ENCODE measurements at places on chromosomes 7 and 10. TPM values are rescaled to one million over a fixed set of nuclear protein-coding genes. Genes with fewer than 3 reads are reported as not detected.

Gene CDK14
- 29.3 TPM for total RNA-seq

Gene ERVW-1
- total RNA-seq, result not detected

Gene DKK1
- total RNA-seq, result not detected

Gene LRRC18
- not detected for total RNA-seq

Gene CAV1
- 490 TPM for total RNA-seq

DNA sequence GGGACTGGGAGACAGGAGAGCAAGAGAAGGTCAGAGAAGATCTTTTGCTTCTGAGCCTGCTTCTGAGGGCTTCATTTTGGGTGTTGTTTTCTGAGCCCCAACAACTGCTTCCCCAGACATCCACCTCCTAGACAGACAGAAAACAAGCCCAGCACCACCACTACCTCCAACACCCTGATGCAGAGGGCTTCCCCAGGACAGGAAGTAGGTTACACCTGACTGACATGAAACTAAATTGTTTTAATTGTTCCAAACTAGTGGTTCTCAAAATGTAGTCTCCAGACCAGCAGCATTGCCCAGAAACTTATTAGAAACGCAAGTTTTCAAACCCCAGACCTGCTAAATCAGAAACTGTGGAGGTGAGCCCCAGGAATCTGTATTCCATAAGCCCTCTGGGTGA is 163.6 kb upstream of the KMT2E start:
- no peaks in the 10 kb centered on the region for H3K27me3 ChIP-seq
- no peak overlapping the region for H3K4me3 ChIP-seq
- H3K36me3 ChIP-seq, result no peaks in the 10 kb centered on the region
- H3K4me1 ChIP-seq, result no peaks in the 10 kb centered on the region
- no peak overlapping the region for H3K27ac ChIP-seq

- H3K4me3 ChIP-seq, result no peak overlapping the region
- no peaks in the 10 kb centered on the region for H3K4me1 ChIP-seq
- no peak for DNase-seq
- no peaks in the 10 kb centered on the region for H3K36me3 ChIP-seq
- H3K27me3 ChIP-seq, result no peaks in the 10 kb centered on the region
These were observed 121.4 kb downstream of the POU6F2 start for GRCh38 chr7:39099146-39099545.

- no peaks in the 10 kb centered on the region for H3K27me3 ChIP-seq
- H3K4me1 ChIP-seq, result peaks cover 3% of the 10 kb centered on the region
- H3K4me3 ChIP-seq, result no peak overlapping the region
- H3K27ac ChIP-seq, result peak overlapping the region; percentile 61
These were observed 294.6 kb downstream of the PTEN start for GRCh38 chr10:88157981-88158465.

- no peak overlapping the region for H3K27ac ChIP-seq
- H3K4me3 ChIP-seq, result no peak overlapping the region
- H3K36me3 ChIP-seq, result no peaks in the 10 kb centered on the region
- H3K4me1 ChIP-seq, result peaks cover 10% of the 10 kb centered on the region
- H3K27me3 ChIP-seq, result peaks cover 66% of the 10 kb centered on the region
These were observed 4.7 kb upstream of the IGF2BP3 start for GRCh38 chr7:23474829-23475575.

- peaks cover 93% of the 10 kb centered on the region for H3K4me1 ChIP-seq
- no peaks in the 10 kb centered on the region for H3K27me3 ChIP-seq
- H3K4me3 ChIP-seq, result no peak overlapping the region
- no peaks in the 10 kb centered on the region for H3K36me3 ChIP-seq
- peak overlapping the region; percentile 78 for H3K27ac ChIP-seq
These were observed 36.5 kb downstream of the ZMIZ1 start for GRCh38 chr10:79105150-79105739.

GRCh38 chr7:138656952-138657351 is 44.2 kb downstream of the SVOPL start:
- H3K27ac ChIP-seq, result no peak overlapping the region
- no peaks in the 10 kb centered on the region for H3K27me3 ChIP-seq
- H3K4me1 ChIP-seq, result no peaks in the 10 kb centered on the region
- H3K36me3 ChIP-seq, result no peaks in the 10 kb centered on the region

DNA sequence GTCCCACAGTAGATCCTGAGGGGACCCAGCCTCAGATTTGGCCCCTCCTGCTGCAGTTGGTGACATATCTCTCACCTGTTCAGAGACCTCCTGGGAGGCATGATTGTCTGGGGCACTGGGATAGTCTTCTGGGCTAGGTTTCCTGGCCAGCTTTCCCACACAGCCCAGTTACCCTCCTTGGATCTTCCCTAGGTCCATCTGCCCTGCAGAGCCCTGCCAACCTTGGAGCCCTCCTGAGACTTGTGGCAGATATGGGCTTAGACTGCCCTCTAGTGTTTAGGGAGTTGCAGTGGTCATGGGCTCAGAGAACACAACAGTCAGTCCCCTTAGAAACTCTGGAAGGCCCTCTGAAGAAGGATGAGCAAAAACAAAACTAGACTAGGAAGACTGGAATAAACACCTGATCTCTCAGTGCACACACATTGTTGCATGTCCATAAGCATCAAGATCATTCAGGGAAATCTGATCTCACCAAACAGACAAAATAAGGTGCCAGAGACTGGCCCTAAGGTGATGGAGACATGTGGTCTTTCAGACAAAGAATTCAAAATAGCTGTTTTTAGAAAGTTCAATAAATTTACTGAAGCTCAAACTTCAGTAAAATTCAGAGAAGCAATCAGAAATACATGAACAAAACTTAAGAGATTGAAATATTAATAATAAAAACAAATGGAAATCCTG is 324.6 kb downstream of the ATRNL1 start:
- no peak overlapping the region for H3K4me3 ChIP-seq
- DNase-seq, result no peak
- H3K36me3 ChIP-seq, result no peaks in the 10 kb centered on the region
- H3K27ac ChIP-seq, result no peak overlapping the region
- H3K4me1 ChIP-seq, result no peaks in the 10 kb centered on the region

GRCh38 chr10:48406204-48406603 is 99.7 kb downstream of the MAPK8 start:
- H3K27ac ChIP-seq, result peak overlapping the region; percentile 74
- peaks cover 16% of the 10 kb centered on the region for H3K4me1 ChIP-seq
- H3K27me3 ChIP-seq, result no peaks in the 10 kb centered on the region
- DNase-seq, result peak; percentile 79
- no peak overlapping the region for H3K4me3 ChIP-seq
- H3K36me3 ChIP-seq, result peaks cover 4% of the 10 kb centered on the region

Data from thyroid gland (tissue), 4 donors.